Smooth muscle cell of the brain vasculature (primary cell): ENCODE measurements at places on chromosomes 2 and 18.

GRCh38 chr2:31388736-31389135, 25.8 kb downstream of the XDH start:
- no peak for DNase-seq

DNA sequence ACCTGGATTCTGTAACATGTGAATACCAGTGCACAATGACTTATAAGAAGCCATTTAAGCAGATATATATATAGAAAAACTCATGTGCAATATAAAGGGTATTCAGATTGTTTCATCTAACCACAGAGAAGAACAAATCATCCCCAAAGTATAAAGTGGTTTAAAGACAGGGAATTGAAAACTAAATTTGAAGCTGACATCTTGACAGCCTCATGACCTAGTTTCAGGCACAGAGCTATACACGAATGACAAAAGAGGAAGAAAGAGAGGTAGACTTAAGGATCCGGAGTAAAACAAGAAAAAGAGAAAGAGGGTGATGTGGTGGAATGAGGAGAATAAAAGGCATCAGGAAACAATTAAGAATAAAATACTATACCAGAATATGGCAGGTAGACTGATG, 194.5 kb downstream of the EPHA4 start:
- no peak for DNase-seq

GRCh38 chr18:23725827-23726661, 36.8 kb downstream of the LAMA3 start:
- no peak for DNase-seq

GRCh38 chr2:155377266-155377680, 678.8 kb downstream of the KCNJ3 start:
- no peak for DNase-seq

- DNase-seq: no peak
Observed at GRCh38 chr2:196166876-196167275, 4.5 kb downstream of the STK17B start.

DNA sequence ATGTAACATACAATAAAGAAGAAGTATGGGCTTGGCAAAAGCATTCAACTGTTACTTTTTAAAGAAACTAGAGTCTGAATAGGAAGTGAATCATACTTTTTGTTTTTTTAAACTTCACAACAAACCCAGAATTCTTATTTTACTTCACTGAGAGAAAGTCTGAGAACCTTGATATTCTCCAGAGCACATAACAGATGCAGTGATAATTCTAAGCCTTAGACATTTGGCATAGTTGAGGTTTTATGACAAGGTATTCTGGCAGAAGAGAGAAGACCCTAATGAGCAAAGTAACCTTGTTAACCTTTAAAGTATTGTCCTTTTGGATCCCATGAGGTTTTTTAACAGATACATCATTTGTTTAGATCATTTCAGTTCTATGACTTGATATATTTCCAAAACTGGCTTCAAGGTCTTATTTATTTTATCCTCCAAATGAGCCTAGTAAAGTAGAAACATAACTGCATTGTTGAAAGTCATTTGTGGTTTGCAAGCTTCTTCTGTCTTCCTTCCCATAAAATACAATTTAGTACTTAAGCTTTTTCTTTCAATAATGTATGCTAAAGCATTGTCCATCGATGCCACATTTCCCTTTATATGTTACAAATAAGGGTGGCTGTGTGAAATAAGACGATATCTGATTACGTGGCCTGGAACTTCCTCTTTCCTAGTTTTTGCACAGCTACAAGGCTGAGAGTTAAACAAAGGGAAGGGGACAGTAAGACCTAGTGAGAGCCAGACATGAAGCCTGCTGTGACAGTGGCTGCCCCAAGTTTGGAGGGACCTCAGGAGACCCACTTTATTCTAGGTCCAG, 86.1 kb upstream of the ITPRID2 start:
- no peak for DNase-seq

- DNase-seq: no peak
Observed at GRCh38 chr2:196242131-196242620, 70.8 kb upstream of the STK17B start.

- DNase-seq: no peak
Observed at GRCh38 chr2:38596229-38596628, 6.5 kb downstream of the HNRNPLL start.

- DNase-seq: peak; percentile 58
Observed at GRCh38 chr2:36380624-36381481, 25.3 kb downstream of the CRIM1 start.

DNA sequence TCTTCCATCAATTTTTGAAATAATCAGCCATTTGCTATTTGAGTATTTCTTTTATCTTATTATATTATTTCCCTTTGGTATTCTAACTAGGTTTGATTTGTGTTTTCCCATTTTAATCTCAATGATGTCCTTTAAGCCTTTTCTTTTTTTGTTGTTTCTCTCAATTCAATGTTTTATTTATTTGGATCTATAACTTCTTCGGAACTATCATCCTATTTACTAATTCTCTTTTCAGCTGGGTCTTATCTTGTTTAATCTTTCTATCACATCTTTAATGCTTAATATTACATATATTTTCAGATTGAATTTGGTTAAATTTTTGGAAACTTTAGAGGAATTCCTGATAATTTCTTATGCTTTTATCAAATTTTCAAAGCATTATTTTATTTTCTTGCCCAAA, 448.3 kb downstream of the SOX11 start:
- no peak for DNase-seq

- DNase-seq: no peak
Observed at GRCh38 chr2:111973701-111974100, 75.3 kb downstream of the MERTK start.

- no peak for DNase-seq
Observed at GRCh38 chr2:145168091-145168490, 648.2 kb upstream of the ZEB2 start.

DNA sequence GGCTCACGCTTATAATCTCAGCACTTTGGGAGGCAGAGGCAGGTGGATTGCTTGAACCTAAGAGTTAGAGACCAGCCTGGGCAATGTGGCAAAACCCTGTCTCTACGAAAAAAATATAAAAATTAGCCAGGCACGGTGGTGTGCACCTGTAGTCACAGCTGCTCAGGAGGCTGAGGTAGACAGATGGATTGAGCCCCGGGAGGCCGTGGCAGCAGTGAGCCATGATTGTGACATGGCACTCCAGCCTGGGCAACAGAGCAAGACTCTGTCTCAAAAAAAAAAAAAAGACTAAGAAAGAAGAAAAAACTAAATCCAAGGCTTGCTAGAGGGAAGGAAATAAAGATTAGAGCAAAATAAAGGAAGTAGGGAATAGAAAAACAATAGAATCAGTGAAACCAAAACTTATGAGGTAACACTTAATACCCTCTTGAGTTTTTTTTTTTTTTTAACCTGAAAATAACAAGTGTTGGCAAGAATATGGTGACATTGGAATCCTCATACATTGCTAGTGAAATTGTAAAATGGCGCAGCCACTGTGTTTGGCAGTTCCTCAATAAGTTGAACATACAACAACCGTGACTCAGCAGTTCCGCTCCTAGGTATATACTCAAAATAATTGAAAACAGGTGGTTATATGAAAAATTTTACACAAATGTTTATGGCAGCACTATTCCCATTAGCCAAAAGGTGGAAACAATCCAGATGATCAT, 85.2 kb downstream of the EML4 start:
- DNase-seq: no peak

- DNase-seq: no peak
Observed at GRCh38 chr2:170157025-170157684, 20.8 kb upstream of the MYO3B start.

GRCh38 chr2:230439590-230439989, 23.6 kb downstream of the SP100 start:
- no peak for DNase-seq

DNA sequence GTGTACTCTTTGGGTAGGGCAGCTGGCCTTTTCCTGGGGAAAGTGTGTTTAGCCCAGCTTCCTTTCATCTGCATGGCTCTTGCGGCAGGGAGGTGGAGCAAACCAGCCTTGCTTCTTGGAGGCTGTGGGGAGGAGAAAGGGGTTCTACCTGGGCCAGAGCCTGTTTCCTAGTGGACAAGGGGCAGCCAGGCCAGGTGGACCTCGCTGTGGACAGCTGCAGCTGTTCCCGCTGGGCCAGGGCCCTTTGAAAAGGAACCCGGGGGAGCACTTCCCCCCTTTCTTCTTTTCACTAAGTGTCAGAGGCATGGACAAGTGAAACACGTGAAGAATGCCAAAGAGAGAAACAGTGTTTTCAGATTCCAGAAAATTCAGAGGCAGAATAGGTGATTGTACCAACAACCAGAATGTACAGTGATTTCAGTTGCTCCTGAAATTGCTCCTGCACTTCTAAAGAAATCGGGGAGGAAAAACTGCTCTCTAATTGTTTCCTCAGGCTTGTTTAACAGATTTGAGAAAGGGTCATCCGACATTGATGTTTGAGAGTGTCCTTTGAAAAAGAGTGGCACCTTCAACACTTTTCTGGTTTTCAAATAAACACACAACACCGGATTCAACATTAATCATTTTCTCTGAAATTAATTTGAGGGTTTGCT, 3.9 kb downstream of the GLI2 start:
- no peak for DNase-seq

GRCh38 chr2:126736133-126736874, 80.3 kb downstream of the GYPC start:
- no peak for DNase-seq

GRCh38 chr2:150167711-150168110, 319.8 kb downstream of the RND3 start:
- DNase-seq: no peak

GRCh38 chr2:138035608-138036217, 71.4 kb downstream of the HNMT start:
- DNase-seq: no peak

DNA sequence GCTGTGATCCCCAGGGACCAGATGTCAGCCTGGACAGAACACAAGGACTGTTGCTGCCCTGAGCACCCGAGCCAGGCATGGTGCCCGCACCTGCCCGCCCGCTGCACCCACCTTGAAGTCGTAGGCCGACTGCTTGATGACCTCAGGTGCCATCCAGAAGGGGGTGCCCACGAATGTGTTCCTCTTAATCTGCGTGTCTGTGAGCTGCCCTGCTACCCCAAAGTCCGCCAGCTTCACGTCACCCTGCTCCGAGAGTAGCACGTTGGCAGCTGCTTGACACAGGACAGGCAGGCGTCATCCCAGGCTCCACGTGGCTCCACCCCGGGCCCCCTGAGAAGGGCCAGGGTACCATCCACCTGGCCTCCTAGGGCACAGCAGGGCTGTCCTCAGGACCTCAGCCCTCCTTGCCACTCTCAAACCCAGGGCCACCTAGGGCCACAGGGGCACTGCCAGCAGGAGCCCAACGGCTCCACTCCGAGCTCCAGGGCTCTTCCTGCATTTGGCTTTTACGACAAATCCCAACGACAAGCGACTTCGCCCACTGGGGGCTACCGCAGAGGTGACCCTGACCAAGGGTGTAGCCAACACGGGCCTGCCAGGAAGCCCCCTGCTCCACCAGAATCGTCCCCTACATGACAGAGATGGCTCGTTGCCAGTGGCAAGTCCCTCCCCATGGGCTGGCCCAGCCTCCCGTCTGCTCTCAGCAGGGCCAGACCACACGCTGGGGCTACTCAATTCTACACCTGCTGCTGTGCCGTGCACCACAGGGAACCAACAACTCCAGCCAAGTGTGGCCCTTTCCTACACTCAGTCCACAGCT, 9.0 kb downstream of the STK25 start:
- DNase-seq: peak; percentile 18

- DNase-seq: peak; percentile 39
Observed at GRCh38 chr2:163191372-163191771, 352.8 kb upstream of the KCNH7 start.

- no peak for DNase-seq
Observed at GRCh38 chr2:17228461-17228860, 289.8 kb downstream of the RAD51AP2 start.

GRCh38 chr2:128497461-128497860, 178.8 kb upstream of the HS6ST1 start:
- DNase-seq: no peak

DNA sequence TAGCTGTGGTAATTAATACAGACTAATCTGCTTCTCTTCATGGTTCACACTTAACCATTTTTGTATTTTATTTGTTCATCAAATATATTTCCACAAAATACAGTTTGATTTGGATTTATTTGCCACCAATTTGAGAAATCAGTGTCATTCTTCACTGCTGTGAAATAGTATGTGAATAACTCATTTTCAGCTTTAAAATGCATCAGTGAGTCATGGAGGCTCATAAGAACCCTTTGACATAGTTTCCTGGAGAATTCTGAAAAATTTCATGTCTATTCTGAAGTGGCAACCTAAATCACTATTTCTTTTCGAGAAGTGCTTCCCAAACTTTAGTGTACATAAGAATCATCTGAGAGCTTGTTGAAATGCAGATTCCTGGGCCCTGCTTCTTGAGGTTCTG, 1026.7 kb upstream of the ACVR2A start:
- DNase-seq: no peak

GRCh38 chr2:28449126-28449487, 46.8 kb upstream of the PLB1 start:
- no peak for DNase-seq

GRCh38 chr18:7764405-7764804, 197.3 kb downstream of the PTPRM start:
- no peak for DNase-seq

- no peak for DNase-seq
Observed at GRCh38 chr2:220736778-220737177, 835.3 kb downstream of the EPHA4 start.

DNA sequence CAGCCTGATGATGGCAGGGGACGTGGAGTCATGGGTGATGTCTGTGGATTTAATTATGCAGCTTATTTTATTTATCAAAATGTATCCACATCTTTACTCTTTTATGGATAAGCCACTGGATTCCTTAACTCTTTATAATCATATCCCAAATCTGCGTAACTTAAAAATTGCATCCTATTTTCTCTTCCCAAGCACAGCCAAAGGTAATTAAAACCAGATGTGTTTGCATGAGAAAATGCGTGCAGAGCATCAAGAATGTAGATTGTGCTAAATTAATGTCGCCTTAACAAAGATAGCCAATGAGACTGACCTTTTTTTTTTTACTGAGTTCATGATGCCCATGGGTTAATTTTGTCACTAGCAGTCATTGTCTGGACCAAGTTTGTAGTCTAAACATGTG, 10.0 kb downstream of the SH3RF3 start:
- no peak for DNase-seq

DNA sequence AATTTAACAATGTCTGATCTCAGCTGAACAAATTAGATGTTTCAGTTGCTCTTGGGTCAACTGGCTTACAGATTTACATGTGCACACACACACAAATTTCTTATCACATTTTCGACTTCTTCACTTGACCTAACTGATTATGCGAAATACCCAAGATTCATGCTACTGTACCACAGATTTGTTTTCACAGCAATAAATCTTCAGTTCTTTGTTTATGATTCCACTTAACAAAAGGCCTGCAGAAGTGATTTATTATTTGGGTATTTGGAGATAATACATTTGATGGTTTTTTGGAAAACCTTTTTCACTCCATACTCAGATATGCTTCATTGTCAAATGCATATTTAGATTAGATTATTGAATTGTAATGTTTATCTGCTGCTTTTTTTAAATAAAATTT, 129.0 kb downstream of the GALNT1 start:
- no peak for DNase-seq

DNA sequence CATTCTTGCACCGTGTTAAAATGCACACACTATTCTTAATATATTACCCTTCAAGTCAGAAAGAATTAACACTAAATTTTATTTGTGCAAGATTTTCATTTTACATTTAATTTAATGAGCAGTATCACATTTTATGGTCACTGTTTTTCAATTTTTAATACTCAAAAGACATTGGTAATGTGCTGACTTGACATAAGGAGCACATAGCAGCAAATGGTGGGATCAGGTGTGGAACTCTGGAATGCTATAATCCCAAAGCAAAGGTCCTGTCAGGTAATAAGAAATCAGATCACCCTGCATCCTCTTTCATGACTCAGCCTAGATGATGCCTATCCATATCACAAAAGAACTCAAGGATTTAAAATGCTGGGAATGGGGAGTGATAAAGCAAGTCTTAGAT, 55.6 kb upstream of the SPAG16 start:
- DNase-seq: no peak
